ENCODE measurements at places on chromosomes 6 and 20.

DNA sequence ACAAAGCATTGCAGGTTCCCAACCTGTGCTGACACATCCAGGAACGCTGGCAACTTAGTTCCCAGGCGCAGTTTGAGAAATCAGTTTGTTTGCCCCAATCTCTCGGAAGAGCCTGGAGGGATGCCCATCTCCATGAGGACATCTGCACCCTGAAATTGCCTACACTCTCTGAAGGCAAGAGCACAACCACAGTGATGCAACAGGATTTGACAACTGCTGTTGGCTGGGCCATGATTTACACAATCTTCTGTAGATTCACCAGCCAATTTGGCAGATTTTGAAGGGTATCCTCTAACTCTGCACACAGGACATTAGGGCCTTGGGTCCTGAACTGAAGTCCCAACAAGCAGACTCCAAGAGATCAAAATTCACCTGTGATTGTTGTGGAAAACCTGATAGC lies 3.4 kb downstream of the APMAP start:
- no peak for DNase-seq

DNA sequence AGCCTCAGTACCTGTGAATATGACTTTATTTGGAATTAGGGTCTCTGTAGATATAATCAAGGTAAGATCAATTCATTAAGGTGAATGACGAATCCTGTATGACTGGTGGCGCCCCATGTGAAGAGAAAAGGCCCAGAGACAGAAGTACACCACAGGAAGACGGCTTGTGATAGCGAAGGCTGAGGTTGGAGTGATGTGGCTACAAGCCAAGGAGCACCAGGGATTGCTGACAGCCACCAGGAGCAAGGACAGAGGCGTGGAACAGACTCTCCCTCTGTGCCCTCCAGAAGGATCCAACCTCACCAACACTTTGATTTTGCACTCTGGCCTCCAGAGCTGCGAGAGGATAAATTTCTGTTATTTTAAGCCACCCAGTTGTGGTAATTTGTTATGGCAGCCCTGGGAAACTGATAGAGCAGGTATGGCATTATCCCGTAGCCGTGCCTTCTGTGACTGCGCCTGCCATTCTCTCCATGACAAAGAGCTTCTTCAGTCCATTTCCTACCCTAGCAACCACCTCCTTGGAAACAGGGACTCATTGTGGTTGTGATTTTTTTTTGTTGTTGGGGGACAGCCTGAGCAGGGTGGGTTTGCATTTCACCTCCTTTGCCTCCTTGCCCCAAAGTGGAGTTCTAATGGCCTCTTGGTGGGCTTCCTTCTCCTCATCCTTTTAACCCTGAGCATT lies 29.6 kb downstream of the PTK7 start:
- DNase-seq, result no peak

DNA sequence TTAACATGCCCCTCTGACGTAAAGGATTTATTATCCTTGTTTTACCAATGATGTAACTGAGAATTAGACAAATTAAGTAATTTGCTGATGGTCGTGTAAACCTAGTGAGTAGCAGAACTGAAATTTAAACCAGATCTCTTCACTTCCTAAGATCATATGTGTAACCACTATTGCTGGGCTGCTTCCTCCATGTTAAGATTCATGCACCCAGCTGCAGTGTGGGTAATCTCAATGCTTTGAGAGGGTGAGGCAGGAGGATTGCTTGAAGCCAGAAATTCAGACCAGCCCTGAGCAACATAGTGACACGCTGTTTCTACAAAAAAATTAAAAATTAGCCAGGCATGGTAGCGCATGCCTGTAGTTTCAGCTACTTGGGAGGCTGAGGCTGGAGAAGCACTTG lies 97.9 kb downstream of the L3MBTL3 start:
- no peak for DNase-seq

GRCh38 chr20:41424546-41424945 lies 57.9 kb upstream of the EMILIN3 start:
- DNase-seq, result no peak

DNA sequence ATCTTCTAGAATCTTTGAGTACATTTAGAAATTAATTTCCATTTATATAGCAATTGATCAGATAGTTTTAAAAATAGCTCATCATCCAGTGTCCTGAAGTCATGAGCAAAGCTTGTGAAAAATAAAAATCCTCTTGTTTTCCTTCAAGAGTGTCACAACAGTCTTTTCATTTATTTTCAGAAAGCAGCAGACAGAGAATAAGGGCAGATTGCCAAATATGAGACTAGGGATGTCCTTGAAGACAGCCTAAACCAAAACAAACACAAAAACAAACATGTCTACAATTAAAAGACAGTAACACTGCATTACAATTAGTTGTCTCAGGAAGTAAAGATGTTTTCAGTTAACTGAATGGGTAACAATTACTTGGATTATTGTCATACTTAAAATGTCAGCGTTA lies 682.8 kb downstream of the TFAP2A start:
- DNase-seq, result no peak

DNA sequence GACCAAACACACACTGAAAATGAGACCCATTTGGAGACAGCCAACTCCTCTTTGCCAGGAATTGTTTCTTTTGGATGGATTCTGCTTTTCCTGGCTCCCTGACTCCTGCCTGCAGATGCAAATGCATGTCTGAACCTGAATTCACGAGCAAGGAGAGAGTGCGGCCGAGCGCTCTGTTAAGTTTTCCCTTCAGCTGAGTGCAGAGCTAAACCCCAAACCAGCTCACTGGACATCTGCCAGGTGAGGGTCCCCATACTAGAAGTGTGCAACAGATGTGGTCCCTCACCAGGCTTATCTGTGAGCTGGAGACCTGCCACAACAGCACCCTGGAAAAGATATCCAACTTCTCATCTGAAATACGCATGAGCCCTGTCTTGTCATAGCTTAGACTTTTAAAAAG lies 59.0 kb downstream of the CD164 start:
- no peak for DNase-seq

- no peak for DNase-seq
These were observed 35.9 kb downstream of the HLA-DRA start for GRCh38 chr6:32475392-32476206.

- no peak for DNase-seq
These were observed 101.1 kb downstream of the SMLR1 start for GRCh38 chr6:130928158-130928912.

- no peak for DNase-seq
These were observed 37.5 kb upstream of the MICB start for GRCh38 chr6:31460361-31461025.

DNA sequence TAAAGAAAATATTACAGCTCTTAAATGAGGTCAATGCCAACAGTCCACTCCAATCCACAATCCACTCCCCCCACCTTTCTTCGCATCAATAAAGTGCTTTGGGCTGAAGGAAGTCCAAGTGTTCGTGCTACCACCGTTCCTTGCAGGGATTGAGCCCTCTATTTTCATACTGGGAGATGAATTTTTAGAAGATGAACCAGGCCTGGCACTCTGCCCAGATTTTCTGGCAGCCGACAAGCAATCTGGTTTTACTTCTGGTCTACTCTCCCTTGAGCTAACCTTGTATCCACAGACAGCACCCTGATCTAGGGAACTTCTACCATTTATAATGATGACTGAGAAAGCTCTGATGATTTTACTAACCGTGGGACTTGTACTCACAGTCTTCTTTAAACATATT lies 72.3 kb downstream of the BTBD9 start:
- no peak for DNase-seq

GRCh38 chr6:170231293-170232185 lies 59.3 kb downstream of the DLL1 start:
- no peak for DNase-seq

GRCh38 chr6:4776131-4776492 lies at the start of gene CDYL:
Gene CDYL (plus strand): TSS chr6:4776404. CDS start chr6:4776784, 380 bp downstream.
- peak; percentile 77 for DNase-seq

- DNase-seq, result no peak
These were observed 97.9 kb downstream of the ID4 start for GRCh38 chr6:19934996-19935591.

DNA sequence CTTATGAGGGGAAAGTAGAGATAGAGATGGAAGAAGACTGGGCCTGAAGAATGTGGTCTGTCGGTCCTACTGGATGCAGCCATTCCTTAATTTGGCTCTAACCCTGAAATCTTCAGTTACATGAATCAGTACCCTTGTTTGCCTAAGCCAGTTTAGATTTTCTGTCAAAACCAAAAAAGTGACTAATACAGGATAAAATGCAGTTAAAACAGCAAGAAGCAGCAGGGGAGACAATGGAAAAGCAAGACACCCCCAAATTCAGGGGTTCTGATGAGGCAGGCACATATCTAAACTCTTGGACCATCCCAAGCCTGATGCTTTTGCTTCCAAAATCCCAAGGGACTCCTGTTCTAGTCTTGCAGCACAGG lies 17.4 kb upstream of the UBE2V1 start:
- DNase-seq, result no peak

DNA sequence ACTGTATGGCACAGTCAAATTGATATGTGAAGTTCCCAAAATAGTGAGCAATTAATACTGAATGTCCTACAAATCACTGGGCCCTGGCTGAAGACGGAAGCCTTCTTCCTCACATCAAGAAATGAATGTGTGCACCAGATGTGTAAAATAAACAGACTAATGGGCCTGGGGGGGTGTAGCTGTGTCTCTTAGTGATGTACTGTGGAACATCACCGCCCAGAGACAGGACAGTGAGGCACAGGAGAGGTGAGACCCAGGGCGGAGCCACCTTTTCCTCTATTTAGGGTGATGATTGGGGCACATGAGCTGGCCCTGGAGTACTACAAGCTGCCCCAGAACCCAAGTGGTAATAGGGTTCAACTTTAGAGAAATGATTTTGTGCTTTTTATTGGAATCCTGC lies 368.5 kb upstream of the ARID1B start:
- DNase-seq, result no peak

GRCh38 chr6:7185561-7185960 lies 77.8 kb downstream of the RREB1 start:
- no peak for DNase-seq

DNA sequence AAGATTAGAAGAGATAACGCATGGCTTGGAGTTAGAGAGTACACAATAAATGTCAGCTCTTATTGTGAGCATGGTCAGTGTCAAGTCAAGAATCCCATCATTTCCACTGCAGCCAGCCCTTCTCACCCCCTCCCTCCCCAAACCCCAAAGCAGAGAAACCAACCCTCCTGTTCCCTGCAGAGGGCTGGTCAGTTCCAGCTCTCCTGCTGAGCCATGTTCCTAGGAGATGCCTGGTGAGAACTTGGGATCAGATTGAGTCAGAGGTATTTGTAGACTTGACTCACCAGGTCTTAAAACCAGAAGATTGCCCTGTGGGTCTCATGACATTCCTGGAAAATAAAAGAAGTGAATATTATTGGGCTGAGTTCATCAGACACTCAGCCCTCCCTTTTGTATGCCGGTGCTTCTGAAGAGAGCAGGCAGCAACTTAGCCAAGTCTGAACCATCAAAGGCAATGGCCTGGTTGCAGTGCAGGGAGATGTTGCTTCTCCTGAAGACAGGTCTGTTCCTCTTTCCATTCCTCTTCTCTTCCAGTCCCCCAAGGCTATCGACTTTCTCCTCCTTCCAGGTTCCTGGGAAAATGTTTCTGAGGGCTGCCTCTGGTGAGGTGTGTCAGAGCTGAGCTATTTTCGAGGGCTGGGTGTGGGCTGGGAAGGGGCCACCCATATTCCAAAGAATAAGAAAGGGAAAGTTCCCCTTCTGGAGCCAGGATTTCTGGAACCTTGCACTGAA lies 278.2 kb upstream of the SUPT3H start:
- DNase-seq, result no peak

DNA sequence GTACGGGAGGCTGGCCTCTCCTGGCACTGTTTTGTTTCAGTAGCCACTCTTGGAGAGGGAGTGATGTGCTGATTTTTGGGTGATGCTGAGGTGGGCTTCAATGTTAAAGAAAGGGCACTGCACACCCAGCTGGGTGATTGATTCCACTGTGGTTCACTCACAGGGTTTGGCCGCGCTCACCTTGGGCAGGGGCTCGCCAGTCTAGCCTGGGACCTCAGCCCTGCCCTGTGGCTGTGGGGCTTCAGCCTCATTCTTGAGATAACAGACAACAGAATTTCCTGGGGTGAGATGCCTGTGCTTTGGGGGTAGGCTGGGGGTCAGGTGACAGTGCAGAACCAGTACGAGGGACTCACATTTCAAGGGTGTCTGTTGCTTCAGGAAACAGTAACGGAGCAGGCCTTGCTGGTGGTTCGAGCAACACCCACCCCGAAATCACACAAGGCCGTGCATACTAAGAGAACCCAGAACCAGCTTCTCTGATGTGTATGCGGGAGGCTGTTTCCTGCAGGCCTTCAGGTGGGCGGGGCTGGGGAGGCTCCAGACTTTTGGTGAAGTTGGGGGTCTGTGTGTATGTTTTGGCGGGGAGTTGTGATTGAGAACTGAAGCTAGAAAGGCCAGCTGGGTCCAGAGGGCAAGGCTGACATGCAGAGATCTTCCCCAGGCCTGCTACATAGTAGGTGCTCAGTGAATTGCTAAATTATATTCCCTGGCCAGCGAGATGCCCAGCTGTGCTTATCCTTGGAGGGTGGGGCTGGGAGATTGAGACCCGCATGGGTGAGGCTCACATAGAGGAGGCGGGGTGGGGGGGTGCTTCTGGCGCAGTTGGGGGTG lies 154.2 kb upstream of the RNF24 start:
- DNase-seq, result no peak

DNA sequence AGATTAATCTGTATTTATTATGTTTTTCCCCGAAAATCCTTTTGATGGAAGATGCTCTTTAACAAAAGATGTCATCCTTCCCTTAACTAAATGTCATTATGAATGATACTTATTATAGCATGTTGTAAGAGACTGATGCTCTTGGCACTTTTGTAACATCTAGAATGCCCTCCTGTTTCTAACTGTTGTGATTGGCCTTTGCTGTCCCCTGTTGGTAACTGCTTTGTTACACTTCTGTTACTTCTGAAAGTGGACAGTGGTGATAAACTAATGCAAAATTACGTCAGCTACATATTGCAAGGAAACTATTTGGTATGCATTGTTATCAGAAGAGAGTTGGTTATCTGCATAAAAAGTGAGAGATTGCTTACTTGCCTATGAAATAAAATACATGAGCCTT lies 5.8 kb downstream of the TTK start:
- no peak for DNase-seq

- no peak for DNase-seq
These were observed 62.2 kb downstream of the RFPL4B start for GRCh38 chr6:112409311-112409710.

DNA sequence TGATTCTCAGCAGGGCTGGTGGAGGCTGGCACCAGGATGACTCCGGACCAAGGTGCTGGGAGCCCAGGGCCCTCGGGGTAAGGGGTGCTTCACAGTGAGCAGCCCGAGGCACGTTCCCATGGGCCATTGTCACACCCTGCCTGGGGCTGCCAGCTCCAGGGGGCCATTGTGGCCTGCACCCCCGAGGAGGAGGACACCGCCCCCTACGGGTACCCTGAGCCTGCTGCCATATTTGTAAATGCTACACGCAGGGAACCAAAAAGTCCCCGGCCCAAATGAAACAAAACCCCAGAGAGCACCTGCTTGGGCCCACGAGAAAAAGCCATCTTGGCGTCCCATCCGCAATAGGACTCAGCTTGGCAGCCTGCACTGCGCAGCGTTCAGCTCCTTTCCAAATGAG lies 64.7 kb upstream of the GATA5 start:
- DNase-seq, result no peak

- no peak for DNase-seq
These were observed 1.1 kb upstream of the LCA5 start for GRCh38 chr6:79538106-79538971.

GRCh38 chr20:57837208-57838035 lies 127.6 kb upstream of the PMEPA1 start:
- DNase-seq, result no peak
